Left renal cortex interstitium (tissue), 4 donors: ENCODE measurements at places on chromosomes 16 and 17.

GRCh38 chr16:19644877-19645276 lies 73.2 kb downstream of the KNOP1 start:
- no peak for DNase-seq

DNA sequence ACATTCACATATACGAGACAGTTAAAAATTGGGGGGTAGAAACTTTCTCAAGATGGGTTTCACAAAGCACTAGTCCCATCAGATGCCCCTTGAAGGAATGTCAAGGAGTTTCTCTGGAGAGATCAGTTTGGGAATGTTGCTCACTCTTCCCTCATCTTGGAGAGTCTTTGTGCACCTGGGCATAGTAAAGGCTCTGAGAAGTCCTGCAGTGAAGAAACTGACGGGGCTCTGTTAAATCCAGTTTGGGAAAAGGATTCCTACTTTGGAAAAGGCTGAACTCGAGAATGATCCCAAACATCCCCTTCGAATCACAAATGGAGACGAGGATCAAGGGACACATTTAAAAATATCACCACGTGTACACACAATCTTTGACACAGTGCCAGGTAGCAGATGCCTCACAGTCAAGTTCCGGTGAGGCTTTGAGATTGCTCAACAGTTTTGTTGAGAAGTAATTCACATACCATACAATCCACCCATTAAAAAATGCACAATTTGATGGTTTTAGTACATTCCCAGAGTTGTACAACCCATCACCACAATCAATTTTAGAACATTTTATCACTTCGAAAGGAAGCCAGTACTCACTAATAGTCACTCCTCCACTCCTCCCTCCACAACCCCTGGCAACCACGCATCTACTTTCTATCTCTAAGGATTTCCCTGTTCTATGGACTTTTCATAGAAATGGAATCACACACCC lies 203.4 kb upstream of the FOXF1 start:
- no peak for DNase-seq

GRCh38 chr17:29720551-29720950 lies 97.8 kb upstream of the CORO6 start:
- DNase-seq = no peak

- no peak for DNase-seq
Measured at GRCh38 chr16:9597967-9598730, 506.7 kb downstream of the HAPSTR1 start.

- DNase-seq = no peak
Measured at GRCh38 chr16:880471-881171, 80.1 kb upstream of the GNG13 start.

DNA sequence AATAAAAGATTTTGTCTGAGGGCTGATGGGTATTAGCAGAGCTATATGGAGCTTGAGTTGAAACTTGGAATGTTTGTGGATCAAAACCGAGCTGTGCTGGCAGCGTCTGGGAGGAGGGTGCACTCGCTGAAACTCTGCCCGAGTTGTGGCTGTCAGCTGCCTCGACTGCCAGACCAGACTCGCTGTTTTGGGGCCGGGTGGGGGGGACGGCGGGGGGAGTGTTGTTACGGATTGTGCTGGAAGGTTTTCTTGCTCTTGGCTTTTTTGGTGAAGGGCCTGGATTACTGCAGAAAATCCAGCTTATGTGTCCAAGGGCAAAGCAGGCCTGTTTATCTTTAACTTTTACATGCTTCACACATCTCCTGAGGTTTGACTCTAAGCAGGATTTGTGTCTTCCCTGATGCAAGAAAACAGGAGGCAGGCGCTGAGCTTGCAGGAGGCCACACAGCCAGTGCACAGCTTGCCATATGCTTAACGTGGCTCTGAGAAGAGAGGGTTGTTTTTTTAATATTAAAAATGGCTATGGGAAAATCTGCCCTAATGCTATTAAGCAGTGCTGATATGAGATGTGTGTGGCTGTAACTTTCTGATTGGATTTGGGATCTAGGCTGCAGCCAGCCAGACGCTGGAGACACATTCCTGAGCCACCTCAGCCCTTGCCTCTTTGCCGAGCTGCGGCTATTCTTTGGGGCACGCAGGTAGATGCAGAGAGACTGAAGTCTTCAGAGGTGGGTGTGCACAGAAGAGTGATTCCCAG lies 20.5 kb upstream of the RPTOR start:
- DNase-seq = no peak

- DNase-seq = no peak
Measured at GRCh38 chr17:6623941-6624340, 16.6 kb downstream of the KIAA0753 start.

DNA sequence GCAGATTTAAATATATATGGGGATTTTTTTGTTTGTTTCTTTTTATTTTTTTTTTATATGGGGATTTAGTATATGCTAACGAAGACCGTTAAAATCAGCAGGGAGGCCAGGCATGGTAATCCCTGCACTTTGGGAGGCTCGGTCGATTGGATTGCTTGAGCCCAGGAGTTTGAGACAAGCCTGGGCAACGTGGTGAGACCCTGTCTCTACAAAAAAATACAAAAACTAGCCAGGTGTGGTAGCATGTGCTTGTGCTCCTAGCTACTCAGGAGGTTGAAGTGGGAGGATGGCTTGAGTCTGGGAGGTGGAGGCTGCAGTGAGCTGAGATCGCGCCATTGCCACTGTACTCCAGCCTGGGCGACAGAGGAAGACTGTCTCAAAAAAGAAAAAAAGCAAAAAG lies 22.3 kb upstream of the MEIOC start:
- no peak for DNase-seq

DNA sequence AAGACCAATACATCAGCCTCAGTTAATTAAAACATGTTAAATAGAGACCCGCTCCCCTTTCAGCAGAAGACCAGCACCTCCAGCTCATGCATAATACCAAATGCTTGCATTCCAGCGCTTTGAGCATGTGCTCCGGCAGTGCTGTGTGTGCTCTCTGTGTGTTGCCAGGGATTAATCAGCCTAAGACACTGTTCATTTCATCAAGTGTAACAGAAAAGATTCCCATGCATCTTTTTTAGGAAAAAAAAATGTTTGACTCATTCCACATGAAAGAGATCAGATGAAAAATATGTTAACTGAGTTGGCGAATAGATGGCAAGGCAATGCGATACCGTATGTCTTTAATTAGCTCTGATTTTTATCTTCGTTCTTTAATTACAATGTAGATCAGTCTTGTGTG lies 187.6 kb downstream of the RPTOR start:
- no peak for DNase-seq

DNA sequence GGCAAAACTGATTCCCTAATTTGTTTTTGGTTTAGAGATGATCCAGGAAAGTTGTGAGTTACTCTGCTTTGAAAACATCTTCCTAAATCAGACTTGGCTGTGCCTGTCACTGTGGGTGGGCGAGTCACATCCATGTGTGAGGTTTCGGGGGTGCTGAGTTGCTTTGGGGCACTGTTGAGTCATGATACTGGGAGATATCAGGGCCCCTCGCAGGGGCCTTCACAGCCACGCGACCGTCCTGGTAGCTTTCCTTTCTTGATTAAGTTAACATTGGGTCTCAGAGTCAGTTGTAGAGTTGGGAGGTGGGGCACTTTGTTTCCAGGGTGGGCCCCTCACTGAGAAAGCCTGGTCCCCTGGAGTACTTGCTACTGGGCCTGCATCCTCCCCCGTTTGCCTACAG lies 58.3 kb upstream of the LGALS9 start:
- no peak for DNase-seq
